Epithelial cell of prostate (primary cell): ENCODE measurements at places on chromosomes 12 and 14.

- DNase-seq = no peak
Observed at GRCh38 chr12:67797185-67797741, 148.7 kb downstream of the DYRK2 start.

DNA sequence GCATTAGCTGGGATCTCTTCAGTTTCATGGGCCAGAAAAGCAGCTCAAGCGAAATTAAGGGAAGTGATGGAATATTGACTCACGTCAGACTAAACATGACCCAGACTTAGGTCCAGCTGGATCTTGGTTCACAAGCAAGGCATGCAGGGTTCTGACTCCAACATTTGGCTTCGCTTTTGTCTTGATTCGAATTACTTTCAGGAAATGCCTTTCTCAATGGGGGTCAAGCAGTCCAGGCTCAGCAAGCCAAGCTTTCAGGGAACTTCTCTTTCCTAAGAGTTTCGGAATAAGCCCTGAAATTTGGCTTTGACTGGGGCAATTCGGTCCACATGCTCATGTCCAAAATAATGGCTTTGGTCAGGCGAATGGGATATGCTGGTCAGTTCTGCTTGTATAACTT is 678.7 kb upstream of the TMEM132C start:
- DNase-seq = no peak

DNA sequence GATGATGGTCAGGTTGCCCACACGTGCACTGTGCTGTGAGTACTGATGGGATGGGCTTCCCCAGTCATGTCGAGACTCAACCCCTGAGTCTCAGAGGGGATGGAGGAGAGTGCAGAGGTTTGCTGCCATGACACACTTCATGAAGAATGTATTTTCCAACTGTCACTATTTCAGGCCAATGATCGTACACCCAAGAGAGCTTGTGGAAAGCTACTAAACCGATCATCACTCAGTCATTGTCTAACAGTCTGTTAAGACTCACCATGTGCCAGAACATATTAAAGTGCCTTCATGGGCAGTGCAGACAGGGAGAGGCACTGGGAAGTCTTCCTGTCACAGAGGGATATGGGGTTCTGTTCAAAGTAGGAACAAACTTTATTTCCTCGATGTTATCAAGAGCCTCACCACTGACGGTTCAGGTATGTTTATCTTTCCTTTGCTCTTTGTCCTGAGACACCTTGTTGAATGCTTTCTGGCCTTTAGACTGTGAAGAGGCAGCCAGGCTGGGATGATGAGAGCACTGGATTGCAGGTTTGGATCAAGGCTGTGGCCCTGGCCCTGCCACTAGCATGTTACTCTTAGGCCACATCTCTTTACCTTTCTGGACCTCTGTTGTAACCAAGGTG is 41.6 kb upstream of the NTF3 start:
- no peak for DNase-seq

DNA sequence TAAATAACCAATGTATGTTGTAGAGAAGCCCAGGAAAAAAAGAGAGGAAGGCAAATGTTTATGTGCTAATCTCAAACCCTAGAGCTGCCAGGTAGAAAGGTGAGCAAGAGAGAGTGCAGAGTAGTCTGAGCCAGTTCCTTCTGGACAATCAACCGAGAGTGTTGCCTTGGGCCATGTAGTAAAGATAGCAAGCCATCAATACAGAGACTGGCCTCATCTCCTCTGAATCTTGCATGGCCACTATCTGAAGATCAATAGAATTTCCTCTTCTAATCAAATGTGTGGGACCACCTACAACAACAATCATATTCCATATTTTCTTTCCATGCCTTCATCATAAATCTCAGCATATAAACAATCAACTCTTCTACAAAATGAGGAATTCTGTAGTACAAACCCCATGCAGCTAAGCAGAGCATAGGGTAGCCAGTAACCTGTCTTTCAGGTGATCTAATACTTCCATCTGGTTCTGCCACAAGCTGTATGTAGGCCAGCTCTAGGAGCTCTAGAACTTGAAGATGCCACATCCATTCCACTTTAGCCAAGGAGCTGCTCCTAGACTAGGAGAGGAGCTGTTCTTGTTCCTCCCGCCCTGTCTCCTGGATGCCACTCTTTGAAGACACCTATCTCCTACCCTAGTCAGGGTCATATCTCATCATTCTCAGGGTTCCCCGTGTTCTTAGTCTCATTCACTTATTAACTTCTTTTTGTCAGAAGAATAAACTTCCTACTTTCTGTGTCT is 75.8 kb upstream of the SLC38A4 start:
- no peak for DNase-seq

- DNase-seq = no peak
Observed at GRCh38 chr12:3110578-3110977, 33.4 kb downstream of the TSPAN9 start.

- no peak for DNase-seq
Observed at GRCh38 chr12:30794591-30795409, 40.0 kb upstream of the CAPRIN2 start.

DNA sequence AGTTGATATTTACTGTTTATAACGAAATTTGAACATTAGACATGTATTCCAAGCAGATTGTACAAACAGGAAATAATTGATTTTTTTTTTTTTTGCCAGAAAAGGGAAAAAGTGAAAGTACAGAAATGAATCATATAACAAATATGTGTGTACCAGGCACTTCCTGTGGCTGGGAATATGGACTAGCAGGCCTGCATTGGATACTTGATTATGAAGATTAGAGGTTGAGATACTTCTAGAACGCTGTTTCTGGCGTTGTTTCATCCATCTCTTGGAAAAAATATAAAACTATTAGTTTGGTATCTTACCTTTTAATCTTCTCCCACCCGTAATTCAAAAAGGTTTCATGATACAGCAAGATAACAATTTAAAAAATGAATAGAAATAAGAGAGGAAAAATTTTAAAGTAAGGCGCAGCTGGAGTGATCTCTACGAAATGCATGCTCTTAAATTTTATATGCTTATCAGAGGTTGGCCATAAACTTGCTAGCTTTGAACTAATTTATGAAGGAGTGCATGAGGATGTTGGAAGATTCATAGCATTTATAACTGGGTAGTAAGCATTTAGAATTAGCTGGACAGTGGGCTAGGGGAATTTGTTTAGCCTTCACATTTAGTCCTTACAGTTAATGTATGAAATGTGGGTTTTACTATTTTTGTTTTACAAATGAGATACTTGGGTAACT is 90.8 kb downstream of the AEBP2 start:
- no peak for DNase-seq

- peak; percentile 82 for DNase-seq
Observed at GRCh38 chr14:89214221-89214965, 202.6 kb downstream of the FOXN3 start.

DNA sequence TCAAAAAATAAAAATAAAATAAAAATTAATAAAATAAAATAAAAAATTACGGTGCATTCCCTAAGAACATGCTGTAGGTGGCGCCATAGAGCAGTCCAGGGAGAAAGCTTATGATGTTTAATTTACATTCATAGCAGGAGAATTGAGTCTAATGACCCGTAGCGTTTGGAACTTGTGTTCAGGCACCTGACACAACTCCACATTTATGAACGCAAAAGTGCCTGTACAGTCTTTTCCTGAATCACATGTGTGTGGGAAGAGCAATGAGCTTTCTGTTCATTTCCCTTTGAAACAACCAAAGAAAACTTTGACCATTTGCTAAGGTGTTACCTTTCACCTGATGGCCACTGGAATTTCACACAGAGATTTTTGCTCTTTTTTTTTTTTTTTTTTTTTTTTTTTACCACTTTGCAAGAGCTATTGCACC is 60.6 kb upstream of the KCNA1 start:
- DNase-seq = no peak

- peak; percentile 3 for DNase-seq
Observed at GRCh38 chr12:29350080-29350479, 30.9 kb downstream of the ERGIC2 start.
